ENCODE measurements at places on chromosomes 2 and 18.

- peak; percentile 17 for DNase-seq
Observed at GRCh38 chr18:48161191-48161910, 230.9 kb upstream of the SMAD2 start.

GRCh38 chr18:63258749-63259566, 60.6 kb downstream of the BCL2 start:
- DNase-seq = no peak

DNA sequence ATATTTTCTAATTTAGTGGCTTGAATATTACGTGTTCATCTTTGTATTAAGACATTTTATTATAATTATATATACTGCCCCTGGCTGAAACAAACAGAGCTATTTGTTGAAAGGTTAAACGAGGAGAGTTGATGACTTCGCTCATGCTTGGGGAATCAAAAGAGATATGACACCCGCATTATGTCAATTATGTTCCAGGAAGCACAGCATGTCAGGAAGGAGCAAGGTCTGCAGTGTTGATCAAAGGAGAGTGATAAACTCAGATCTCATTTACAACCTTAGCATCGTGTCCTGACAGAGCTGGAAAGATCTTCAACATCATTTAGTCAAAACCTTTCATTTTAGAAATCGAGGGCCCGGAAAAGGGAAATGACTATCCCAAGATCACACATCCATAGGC, 510.1 kb downstream of the TDRD15 start:
- no peak for DNase-seq

- DNase-seq = no peak
Observed at GRCh38 chr2:197453914-197454398, 604 bp downstream of the COQ10B start.

DNA sequence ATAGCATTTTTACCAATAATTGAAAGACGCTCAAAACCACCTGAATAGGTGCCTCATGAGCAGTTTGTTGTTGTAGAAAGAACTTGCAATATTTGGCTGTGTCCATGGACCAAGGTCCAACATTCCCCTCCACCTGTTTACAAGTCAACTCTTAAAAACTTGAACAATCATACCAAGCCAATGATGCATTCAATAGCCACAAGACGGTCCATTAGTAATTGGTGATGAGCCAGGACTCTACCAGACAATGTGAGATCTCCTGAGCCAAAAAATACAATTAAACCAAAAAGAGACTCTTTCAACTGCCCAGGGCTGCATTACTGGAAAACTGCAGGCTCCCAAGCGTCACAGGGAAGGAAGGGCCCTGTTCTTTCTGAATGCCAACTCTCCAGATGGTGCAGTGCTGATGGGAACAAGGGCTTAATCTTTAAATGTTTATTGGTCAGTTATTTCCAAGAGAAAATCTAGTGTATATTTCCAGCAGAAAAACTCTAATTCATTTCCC, 118.8 kb upstream of the EPB41L3 start:
- DNase-seq = no peak

- no peak for DNase-seq
Observed at GRCh38 chr2:142112757-142113221, 18.0 kb downstream of the LRP1B start.

- no peak for DNase-seq
Observed at GRCh38 chr2:221346411-221346810, 225.7 kb downstream of the EPHA4 start.

- DNase-seq = no peak
Observed at GRCh38 chr2:235937087-235937486, 231.1 kb downstream of the GBX2 start.

DNA sequence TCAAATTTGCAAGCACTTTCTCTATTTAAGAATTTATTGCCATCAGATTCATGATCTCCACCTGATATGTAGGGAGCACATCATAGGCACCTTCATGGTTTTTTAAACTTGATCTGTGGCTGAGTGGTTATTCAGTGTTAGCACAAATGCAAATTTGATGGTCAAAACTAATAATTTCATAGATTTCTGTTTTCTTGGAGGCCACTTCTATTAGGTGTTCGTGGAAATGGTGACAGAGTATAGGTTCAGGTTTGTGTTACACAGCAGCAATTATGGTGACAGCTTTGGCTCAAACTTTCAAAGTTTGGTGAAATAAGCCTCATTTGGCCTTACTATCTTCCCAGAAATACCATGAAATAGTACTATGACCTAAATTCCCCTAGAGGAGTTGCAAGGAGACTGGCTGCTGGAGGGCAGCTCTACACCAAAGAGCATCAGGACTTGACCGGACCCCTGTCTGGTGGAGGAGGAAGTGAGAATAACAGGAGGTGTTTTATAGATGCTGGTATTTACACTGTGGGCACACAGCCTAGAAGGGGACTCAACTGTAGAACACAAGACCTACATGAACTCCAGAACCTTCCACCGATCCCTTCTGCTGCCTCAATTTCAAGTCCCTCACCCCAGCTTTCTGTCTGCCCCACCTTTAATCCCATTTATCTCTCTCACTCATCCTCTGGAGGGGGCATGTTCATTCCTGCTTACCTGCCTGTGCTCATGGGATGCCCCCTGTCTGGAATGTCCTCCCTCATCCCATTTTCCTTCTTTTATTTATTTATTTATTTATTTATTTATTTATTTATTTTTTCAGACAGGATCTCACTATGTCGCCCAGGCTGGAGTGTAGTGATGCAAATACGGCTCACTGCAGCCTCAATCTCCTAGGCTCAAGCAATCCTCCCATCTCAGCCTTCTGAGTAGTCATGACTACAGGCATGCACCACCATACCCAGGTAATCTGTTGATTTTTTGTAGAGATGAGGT, 132.9 kb upstream of the SIX2 start:
- no peak for DNase-seq

DNA sequence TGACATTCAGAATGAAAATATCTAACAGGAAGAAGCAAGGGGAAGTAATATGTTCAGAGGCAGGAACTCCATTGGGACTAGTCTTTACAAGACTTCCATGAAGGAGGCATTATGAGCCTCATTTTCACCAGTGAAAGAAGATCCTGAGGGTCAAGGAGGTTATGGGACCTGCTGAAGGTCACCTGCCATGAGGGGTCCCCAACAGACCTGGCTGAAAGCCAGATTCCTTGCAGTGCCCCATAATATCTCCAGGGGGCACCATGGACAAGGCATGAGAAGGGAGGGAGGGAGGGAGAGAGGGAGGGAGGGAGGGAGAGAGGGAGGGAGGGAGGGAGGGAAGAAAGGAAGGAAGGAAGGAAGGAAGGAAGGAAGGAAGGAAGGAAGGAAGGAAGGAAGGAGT, 27.9 kb downstream of the XDH start:
- no peak for DNase-seq

DNA sequence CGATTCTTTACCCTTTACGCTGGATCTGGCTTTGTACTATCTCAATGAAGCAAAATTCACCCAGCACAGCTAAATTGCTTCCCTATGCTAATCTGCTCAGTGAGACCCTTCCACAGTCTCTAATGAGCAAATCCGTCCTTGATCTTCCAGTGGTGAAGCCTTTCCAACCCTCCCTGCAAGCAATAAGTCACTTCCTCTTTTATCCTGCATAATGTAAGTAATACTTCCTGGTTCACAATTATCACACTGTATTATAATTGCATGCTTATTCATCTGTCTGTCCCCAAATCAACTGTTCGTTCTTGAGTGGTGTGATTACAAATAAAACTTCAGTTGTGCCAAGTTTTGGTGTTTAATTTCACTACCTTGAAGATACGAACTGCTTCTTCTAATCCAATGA, 404.0 kb downstream of the ADCYAP1 start:
- DNase-seq = no peak

- no peak for DNase-seq
Observed at GRCh38 chr2:72130659-72131360, 16.9 kb downstream of the CYP26B1 start.

DNA sequence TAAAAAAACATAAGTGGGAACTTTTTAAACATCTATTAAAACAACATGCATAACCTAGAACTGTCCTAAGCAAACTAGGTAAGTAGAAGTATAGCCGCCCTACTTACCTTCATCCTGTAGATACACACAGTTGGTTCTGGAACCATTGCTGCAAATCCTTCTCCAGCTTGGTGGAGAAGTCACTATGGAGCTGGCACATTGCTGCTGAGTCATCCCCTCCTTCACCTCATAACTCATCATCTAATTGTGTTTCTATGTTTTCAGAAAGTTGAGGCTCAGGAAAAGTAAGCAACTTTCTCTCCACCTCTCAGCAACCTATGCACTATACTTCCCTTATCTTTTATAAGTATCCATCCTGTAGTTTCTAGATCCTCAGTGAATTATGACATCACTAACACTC, 269.8 kb upstream of the MMADHC start:
- no peak for DNase-seq

DNA sequence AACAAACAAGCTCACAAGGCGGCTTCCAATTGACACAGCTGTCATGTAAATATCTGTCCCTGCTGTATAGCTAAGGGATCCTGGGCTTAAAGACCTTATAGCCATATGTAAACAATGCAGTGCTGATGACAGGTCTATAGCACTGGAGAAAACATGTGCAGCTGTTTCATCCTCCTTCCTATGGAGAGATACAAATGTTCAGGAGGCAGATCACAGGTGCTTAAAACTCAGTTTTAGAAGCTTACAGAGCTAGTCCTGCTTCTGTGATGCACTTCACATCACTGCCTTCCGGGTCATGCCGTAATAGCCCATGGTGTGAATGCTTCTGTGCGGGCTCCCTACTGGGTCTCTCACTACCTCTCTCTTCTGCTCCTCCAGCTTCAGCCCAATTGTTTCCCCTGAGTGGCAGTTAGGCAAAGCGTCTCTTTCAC, 262.4 kb upstream of the CHST9 start:
- no peak for DNase-seq

DNA sequence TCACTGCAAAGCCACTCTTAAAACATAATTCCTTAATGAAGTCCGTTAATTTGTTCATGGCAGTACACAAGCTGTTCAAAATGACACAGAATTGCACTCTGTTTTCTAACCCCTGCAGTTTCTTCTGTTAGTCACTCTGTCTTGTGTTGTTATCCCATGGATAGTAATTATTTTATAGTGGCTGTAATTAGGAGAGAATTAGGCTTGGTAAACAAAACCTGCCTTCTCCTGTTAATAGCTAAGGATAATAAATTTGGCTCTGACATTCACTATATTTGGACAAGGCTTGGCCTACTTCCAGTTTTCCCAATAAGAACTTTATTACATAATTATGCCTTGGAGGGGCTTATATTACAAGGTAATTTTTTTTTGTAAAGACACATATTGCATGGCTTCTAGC, 330.3 kb upstream of the FIGN start:
- DNase-seq = no peak

GRCh38 chr2:7280790-7281189, 363.6 kb downstream of the RNF144A start:
- no peak for DNase-seq

DNA sequence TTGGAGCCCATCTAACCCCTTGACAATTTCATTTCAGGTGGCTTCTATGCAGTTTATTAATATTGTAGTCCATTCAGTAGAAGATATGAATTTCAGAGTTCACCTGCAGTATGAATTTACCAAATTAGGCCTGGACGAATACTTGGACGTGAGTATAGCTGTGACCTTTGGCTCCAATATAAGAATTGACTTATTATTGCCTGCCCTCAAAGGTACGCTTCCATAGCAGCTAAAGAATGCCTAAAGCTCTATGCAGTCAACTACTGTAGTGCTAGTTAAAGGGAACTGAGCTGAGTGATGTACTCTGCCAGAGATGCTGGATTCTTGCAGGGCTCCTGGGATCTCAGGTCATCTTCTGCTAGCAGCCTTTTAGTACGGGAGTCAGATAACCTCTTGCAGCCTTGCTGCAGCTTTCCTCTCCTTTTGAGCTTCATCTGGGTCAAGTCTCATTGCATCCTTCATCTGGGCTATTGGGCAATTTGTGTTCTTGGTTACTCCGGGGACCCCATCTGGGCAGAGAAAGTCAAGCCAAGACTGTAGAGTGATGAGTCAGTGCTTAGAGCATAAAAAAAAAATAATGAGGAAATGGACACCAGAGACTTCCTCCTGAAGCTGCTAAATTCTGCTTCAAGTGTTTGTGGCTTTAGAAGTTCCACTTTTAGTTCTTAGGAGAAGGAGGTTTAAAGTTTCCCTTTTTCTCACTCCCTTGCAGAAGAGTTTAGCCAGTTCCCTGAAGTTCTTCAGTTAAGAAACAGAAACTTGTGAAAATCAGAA, 105.6 kb downstream of the PRPF40A start:
- DNase-seq = no peak

- DNase-seq = no peak
Observed at GRCh38 chr2:203814661-203815540, 52.7 kb upstream of the CTLA4 start.

- DNase-seq = no peak
Observed at GRCh38 chr2:134522496-134523455, 196.0 kb downstream of the TMEM163 start.

GRCh38 chr2:12755384-12755783, 38.6 kb downstream of the TRIB2 start:
- DNase-seq = no peak

DNA sequence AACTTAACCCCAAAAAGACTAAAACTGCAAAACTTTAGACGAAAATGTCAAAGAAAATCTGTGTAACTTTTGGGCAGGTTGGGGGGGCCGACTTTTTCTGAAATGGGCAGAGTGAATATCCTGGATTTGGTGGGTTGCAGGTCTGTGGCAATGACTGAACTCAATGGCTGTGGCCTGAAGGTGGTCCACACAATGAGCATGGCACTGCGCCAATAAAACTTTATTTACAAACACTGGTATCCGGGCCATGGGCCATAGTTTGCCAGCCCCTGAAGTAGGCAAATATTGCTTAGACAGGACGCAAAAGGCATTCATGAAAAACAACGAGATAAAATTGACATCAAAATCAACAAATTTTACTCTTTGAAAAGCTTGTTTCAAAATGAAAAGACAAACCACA, 66.2 kb downstream of the RTP5 start:
- DNase-seq = no peak

GRCh38 chr2:56266761-56267414, 83.1 kb downstream of the CCDC85A start:
- DNase-seq = no peak

- DNase-seq = no peak
Observed at GRCh38 chr2:161400076-161400475, 16.0 kb upstream of the TBR1 start.

- no peak for DNase-seq
Observed at GRCh38 chr2:100980046-100980445, 22.0 kb upstream of the RPL31 start.

DNA sequence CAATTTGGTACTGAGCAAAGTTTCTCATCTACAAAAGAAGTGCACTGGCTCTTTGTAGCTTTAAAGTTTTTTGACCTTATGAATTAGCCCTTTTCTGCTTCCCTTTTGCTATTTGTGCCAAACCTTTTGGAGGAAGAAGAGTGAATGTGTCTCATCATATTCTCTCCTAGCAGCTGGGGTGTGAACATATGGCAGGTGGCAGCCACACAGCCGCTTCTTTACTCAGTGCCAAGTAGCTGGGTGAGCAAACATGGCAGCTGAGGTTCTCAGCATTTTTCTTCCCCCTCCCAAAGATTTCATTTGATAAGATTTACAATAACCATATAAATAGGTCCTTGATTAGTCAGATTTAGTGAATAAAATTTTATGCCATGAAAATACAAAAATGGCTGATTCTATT, 46.7 kb upstream of the STK17B start:
- DNase-seq = no peak
